GM10248 (cell line): ENCODE measurements at places on chromosomes 7 and 10.

GRCh38 chr7:70027867-70028266 is 429.6 kb downstream of the AUTS2 start:
- DNase-seq: no peak

- DNase-seq: no peak
Measured at GRCh38 chr10:131141207-131141606, 170.3 kb downstream of the TCERG1L start.

DNA sequence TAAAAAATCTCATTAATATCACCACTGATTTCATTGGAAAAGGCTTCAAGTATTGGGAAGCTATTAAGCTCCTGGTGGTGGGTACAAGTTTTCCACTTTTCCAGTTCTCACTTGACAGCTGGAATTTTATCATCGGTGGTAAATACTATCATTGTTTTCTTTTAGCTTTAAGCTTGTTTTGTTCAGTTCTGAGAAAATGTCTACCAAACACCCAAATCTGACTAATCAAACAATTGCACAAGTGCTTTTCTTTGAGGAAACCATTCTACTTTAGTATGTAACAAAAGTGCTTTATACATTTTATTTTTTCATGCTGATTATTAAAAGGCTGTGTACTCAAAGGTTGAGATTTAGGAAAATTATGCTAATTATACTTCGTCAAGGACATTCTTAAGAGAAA is 7.9 kb downstream of the PRPF18 start:
- DNase-seq: no peak

- no peak for DNase-seq
Measured at GRCh38 chr10:70950801-70951200, 62.4 kb upstream of the PCBD1 start.

GRCh38 chr10:43078986-43079273 is 2.1 kb downstream of the RET start:
- DNase-seq: peak; percentile 66

DNA sequence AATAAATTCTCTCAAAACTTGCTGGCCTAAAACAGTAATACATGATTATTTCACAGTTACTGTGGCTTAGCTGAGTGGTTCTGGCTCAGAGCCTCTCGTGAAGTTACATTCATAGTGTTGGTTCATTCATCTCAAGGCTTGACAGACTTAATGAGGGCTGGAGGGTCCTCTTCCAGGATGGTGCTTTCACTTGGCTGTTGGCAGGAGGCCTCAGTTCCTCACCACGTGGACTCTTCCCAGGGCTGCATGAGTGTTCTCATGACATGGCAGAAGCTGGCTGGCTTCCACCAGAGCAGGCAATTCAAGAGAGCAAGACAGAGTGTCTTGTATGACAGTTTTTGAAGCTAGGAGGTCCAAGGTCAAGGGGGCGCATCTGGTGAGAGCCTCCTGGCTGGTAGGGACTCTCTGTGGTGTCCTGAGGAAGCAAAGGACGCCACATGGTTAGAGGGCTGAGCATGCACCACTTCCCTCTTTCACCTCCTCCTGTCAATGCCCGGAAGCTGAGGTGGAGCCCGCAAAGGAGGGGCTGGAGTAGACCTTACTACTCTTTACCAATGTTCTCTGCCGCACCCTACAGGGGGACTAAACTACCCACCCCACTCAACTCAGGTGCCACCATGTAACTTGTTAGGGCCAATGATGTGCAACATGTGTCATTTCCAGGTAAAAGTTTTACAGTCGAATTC is 58.2 kb upstream of the YAE1 start:
- peak; percentile 15 for DNase-seq

DNA sequence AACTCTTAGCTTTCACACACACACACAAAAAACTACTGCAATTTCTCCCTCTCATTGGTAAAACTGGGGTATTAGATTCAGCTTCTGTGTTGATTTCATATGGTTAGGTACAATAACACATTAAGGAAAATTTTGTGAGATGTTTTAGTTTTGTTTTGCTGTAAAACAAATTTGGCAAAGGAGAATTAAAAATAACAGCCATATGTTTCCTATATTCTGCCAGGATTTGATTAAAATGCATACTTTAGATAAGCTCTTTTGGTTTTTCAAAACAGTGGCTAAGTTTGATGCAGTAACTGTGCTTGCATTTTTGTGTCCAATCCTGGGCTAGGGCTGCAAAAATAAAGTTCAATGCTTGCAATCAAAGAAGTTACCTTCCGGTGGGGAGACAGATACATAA is 126.3 kb downstream of the CALCR start:
- no peak for DNase-seq

GRCh38 chr10:110502851-110503301 is 5.2 kb downstream of the DUSP5 start:
- DNase-seq: peak; percentile 57

- no peak for DNase-seq
Measured at GRCh38 chr7:107180378-107180777, 11.6 kb downstream of the HBP1 start.

DNA sequence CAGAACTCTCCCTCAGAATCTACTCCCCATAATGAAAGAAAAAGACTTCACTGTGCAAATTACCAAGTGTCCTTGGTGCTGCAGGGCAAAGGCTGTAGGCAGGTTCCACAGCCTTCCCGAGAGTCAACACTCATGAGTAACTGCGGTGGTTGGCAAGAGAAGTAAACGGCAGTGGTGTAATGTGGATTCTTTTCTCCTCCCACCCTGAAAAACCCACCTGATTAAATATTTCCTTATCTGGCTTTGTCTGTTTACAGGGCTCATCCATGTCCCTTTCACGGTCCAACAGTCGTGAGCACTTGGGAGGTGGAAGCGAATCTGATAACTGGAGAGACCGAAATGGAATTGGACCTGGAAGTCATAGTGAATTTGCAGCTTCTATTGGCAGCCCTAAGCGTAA is 300.9 kb downstream of the BICC1 start:
- DNase-seq: no peak

GRCh38 chr7:71735961-71736556 is 604.1 kb downstream of the GALNT17 start:
- DNase-seq: peak; percentile 52

- peak; percentile 56 for DNase-seq
Measured at GRCh38 chr7:138125598-138126111, 49.4 kb downstream of the AKR1D1 start.

DNA sequence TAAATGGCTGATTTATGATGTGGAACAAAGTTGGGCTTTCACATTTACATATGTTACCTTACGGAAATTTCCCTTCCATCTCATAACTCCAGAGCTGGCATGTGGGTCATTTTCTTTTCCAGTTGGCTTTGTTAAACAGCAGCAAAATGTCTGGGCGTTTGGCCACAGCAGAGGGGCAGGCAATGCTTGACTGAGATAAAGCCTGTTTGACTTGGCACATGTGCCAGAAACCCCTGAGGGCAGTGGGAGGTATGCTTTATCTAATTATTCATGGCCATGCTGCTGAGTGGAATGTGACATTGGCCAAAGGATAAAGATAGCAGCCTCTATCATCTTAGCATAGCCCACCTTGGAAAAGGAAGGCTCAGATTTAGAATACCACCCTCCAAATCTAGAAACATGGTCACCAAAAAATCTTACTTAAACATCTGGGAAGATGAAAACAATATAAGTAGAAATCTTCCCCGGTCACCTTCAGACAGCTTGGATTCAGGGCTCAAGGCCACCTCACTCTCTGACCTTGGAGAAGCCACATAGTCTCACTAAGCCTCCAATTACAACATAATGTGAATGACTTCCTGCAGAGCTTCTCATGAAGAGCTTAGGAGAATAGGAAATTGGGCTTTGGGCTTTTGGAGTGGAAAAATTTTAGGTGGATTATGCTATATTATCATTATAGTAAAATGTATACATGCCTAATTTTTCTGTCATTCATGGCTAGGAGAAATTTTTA is 101.5 kb downstream of the GRM3 start:
- no peak for DNase-seq

DNA sequence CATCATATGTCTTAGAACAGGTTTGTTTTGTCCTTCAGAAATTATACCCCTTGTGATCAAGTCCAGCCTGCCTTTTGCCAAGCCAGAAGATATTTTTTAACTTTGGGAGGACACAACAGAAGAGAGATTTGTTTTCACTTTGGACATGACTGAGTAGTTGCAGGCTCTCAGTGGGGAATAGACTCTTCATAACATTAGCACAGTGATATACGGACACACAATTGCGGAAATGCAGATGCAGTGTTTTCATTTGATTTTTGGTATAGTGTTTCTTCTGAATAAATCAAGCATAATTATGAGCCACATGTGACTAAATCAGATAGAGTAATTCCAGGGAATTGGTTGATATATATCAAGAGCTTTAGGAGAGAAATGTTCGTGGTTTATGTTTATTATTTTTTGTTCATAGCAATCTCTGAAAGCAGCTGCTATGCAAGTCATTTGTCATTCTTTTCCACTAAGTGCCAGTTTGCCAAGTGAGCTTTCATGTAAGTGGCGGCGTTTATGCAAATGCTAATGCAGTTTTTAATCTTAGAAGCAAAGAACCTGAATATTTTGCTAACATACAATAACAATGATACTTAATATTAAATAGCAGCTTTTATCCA is 69.6 kb upstream of the HDAC9 start:
- DNase-seq: no peak

GRCh38 chr7:149883048-149883438 is 9.3 kb downstream of the ATP6V0E2 start:
- no peak for DNase-seq

GRCh38 chr10:114346176-114347031 is 57.9 kb downstream of the AFAP1L2 start:
- DNase-seq: no peak

DNA sequence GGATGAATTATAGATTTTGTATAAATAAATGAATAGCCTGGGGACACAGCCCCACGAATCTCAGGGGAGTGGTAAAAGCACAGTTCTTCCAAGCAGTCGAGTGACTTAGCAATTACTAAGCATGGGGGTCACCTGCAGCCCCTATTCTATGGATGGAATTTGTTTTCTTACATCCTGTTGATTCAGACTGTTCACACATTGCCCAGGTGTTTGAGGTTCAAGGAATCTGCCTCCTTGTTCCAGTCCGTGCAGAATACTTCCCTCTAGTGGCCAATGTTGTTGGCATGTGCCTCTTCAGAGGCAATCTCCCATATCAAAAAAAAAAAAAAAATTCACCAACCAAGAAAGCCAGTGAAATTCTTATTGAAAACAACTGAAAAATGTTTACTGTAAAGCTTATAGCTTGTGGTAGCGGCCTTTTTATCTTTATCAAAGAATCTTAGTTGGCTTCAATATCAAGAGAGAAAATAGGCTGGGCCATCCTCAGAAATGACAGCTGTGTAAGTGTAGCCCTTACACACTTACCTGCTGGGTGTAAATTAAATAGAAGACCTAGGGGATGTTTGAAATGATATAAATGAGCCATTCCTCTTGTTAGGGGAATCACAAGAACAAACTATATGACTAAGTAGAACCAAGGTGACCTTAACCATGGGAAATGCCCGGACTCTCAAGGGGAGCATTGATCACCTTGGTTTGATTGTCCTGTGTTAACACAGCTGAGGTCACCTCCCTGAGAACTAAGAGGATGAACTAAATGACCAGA is 7.8 kb downstream of the LIPM start:
- peak; percentile 35 for DNase-seq

DNA sequence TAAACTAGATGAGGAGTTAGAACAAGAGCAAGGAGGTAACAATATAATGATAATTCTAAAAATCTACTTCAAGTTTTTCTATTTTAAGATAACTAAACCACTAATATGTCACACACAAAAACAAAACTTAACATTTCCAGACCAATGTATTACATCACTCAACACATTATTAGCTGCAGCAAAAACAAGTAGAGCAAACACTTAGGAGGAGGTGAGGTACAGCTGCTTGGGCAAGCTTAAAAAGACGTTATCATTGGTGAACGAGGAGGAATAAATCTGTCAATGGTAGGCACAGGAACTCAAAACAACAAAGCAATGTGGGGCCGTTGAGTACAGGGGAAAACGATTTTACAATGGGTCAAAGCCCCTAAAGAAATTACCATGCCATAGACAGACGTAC is 58.8 kb downstream of the EZH2 start:
- DNase-seq: no peak

DNA sequence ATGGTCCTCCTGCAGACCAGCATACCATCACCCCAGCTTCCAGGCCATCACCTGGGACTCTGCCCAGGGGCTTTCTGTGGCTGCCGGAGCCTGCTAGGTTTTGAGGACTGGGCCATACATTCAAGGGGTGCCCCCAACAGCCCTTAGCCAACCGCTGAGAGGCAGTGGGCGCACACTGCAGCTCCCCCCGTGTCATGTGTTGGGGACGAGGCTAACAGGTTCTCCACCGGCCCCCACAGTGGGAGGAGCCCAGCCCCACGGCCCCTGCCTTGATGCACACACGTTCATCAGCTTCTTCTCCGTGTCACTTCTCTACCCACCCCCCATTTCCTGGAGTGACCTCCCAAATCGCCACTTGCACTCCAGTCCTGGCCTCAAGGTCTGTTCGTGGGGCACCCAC is 543.2 kb upstream of the FOXK1 start:
- no peak for DNase-seq

- no peak for DNase-seq
Measured at GRCh38 chr7:74042746-74043522, 15.0 kb downstream of the ELN start.

- DNase-seq: no peak
Measured at GRCh38 chr7:105345003-105345402, 43.7 kb downstream of the SRPK2 start.

GRCh38 chr7:3201306-3201705 is 99.7 kb upstream of the SDK1 start:
- no peak for DNase-seq

DNA sequence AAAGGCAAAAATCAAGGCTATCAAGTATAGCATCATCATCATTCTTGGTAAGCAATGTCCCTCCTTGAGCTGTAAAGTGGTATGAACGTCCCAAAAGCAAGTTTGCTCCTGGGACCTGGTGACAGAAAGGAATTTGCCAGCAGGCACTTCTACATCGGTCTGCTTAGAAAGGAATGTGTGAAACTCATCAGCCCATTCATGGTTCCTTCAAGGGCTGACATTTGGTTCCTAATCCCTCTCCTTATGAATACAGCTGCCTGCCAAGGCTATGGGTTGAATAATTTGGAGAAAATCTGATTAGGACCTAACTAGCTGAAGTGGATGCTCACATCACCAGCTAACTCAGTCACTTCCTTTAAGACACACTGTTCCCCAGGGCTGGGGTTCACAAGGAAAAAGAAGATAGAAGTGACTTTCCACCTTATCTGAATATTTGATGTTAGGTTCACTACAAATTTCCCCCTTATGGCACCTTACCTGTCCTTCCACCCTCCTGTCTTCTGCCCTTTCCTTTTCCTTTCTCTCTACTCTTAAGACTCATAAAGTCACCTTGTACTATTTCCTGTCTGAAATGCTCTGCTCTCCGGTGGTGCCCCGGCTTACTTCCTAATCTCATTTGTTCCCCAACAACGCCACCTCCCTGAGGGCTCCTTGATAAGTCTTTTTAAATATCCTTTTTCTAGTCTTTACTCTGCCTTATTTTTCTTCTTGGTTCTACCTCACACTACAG is 187.1 kb downstream of the NPSR1 start:
- no peak for DNase-seq

GRCh38 chr7:107044347-107045194 is at the start of gene PRKAR2B:
TSS of gene PRKAR2B (plus strand) at chr7:107044705. CDS start at chr7:107044908, 203 bp downstream.
- peak; percentile 80 for DNase-seq

- DNase-seq: no peak
Measured at GRCh38 chr10:119253433-119254174, 46.2 kb downstream of the GRK5 start.

- no peak for DNase-seq
Measured at GRCh38 chr7:78114993-78115392, 316.4 kb downstream of the PHTF2 start.

- no peak for DNase-seq
Measured at GRCh38 chr7:127644484-127644883, 7.5 kb upstream of the SND1 start.
